ENCODE measurements at places on chromosomes 2 and 18.

GRCh38 chr2:241551998-241552737 is 6.4 kb upstream of the BOK start:
- DNase-seq: no peak

DNA sequence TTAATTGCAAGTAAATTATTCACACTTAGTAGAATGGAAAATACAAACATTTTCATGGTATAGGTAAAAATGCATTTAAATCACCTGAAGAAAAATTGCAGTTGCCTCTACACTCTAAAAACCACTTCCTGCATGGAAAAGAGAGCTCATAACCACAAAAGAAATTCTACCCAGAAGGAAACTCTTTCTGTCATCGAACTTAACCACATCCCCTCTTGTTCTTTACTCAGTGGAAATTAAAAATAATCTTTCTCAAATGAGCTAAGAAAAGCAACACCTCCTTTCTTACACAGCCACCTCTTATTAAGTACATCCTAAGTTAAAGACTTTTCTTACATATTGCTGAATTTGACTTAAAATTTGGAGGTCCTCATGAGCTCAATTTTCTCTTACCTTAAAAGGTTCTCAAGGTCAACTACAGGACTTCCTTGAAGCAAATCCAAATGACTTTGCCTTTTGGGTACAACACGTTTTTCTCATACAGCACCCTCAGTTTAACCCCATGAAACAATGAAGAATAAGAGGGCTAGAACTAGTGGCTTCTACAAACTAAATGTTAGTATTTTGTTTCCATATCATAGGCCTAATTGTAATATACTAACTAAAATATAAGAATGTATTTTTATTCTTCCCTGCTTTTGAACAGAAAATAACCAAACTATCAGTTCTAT is 109.1 kb upstream of the CRIM1 start:
- no peak for DNase-seq

GRCh38 chr2:168976034-168976654 is 55.0 kb downstream of the ABCB11 start:
- DNase-seq: peak; percentile 21

DNA sequence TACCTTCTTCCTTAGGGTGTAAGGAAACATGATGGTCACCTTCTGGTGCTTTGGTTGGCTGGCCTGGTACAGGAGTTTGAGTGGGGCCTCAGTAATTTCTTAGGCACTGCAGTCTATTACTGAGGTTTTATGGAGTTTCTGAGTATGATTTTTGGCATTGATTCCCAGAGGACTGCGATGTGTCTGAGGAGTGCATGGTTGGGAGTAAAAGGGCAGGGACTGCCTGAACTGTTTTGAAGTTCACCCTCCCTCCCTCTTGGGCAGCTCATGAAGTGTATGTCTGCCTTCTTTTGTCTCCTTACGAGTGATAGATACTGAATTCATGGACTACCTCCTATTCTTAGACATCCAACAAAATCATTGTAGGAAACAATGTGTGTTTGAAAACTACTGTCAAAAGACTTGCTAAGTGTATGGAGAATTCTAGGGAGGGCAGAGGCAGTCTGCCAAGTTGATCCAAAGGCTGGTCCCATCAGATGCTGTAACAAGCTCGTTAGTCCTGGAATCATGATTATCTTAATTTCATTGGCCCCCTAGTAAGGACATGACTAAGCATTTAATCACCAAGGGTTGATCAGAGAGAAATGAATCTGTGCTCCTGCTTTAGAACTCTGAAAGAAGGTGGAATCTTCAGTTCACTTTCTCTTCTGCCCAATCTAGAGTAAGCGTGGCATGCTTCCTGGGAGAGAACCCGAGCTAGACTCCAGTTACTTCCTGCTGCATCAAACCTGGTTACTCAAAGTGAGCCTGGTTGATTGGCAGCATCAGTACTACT is 26.5 kb downstream of the LYPD6B start:
- no peak for DNase-seq

GRCh38 chr2:30239308-30239985 is 8.1 kb downstream of the LBH start:
- peak; percentile 63 for DNase-seq

GRCh38 chr2:109460553-109461324 is 153.0 kb downstream of the SEPTIN10 start:
- DNase-seq: no peak

DNA sequence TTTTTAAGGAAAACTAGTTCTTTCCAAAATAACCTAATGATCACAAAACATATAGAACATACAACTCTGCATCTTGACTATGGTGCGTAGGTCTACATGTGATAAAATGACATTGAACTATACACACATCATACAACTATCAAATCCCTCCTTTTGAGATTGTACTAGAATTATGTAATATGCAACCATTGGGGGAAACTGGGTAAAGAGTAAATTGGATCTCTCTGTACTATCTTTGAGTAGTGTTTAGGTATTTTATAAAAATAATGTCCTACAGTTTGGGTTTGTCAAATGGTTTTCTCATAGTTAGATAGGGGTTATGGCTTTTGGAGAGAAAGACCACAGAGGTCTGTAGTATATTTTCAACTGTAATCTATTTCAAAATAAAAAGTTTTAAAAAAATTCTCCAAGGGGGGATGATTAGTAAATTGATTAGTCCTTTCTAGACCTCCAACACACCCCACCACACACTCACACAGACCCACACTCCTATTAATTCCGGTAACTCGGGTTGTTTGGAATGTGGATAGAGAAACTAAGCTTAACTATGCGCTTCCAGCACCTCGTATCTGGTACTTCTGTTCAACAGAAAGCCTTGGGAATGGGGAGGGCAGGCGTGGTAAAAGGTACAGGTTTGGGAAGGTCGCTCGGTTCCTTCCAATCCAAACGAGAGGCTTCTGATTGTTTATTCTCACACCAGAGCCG is 695 bp upstream of the BIRC6 start:
- DNase-seq: no peak

GRCh38 chr18:34031810-34032209 is 192.9 kb downstream of the NOL4 start:
- DNase-seq: no peak

DNA sequence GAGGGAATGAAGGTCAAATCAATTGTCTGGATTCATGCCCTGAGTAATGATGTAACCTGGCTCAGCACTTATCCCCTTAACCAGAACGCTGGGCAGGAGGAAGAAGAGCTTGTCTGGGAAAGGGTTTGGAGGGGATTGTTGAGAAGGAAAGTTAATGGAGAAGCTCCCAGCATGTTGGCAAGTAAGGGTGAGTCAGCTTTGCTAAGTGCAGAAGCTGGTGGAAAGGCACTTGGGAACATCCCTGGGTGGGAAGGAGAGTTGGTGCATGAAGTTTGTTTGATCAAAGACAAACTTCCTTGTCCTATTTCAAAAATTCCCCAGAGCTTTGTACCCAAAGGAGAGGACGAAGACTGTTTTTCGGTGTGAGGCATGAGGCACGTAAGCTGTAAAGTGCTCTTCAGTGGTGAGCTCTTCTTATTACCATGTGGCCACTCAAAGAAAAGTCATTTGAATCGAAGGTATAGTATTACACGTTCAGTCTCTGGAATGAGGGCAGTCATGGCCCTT is 17.6 kb upstream of the DAW1 start:
- DNase-seq: peak; percentile 60

DNA sequence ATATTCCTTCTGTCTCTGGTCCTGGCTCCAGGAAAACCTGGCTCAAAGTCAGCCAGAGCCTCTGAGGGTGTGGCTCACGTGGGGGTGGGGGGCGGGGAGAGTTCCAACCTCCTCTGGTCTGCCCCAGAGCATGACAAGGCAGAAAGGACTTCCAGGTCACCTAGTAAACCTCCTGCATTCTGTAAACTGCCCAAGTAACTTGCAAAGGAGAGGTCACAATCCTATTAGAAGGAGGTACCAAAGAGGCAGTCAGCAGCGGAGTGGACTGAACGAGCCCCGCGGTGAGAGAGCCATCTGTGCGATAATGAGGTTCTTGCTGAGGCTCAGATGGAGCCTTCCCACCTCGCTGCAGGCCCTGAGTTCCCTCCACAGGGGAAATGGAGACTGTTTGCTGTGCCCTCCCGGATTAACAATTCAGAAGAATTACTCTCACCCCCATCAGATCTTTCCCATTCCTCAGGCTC is 58.9 kb upstream of the GATA6 start:
- no peak for DNase-seq

- DNase-seq: peak; percentile 32
Measured at GRCh38 chr2:127155028-127155581, 48.2 kb upstream of the BIN1 start.

GRCh38 chr2:106976548-106976947 is 90.6 kb upstream of the ST6GAL2 start:
- no peak for DNase-seq

DNA sequence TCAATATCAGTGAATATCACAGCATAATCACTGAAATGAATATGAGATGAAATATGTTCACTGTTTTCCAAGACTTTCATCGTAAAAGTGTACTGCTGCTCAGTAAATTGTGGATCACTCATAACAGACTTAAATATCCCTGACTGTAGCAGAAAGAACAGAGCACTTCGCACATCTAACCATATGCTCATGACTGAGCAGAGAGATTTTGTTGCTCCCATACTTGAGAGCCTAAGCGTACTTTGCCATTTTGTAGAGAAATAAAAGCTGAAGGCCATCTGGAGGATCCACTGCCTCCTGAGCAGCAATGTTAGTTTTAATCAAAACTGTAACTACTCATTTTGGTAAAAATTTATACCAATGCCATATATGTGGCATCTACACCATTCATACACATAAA is 243.5 kb downstream of the STK39 start:
- no peak for DNase-seq

- no peak for DNase-seq
Measured at GRCh38 chr2:234308813-234309195, 188.1 kb downstream of the ARL4C start.

DNA sequence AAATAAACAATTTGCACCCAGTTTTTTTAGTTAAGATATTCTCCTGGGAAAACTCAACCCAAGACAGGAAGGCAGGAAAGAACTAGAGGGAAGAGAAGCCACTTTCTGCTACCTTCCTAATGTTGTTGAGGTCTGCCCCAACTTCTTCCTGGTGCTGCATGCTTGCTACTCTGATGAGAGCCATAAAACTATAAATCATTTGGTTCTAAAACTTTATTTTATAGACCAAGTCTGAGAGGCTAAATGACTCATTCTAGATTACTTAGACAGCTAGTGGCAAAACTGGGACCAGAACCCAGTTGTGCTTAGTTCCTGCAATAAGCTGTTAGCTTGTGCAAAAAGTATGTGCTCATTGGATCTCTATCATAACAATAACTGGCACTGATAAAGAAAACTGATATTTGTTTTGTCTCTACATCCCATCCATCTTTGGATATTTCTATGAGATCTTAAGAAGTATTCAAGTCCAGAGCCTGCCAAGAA is 344.9 kb upstream of the SLC14A2 start:
- no peak for DNase-seq

GRCh38 chr2:65129286-65129825 is 550 bp downstream of the RAB1A start:
- DNase-seq: peak; percentile 14

- DNase-seq: peak; percentile 98
Measured at GRCh38 chr2:112055730-112056625, 909 bp downstream of the TMEM87B start.

DNA sequence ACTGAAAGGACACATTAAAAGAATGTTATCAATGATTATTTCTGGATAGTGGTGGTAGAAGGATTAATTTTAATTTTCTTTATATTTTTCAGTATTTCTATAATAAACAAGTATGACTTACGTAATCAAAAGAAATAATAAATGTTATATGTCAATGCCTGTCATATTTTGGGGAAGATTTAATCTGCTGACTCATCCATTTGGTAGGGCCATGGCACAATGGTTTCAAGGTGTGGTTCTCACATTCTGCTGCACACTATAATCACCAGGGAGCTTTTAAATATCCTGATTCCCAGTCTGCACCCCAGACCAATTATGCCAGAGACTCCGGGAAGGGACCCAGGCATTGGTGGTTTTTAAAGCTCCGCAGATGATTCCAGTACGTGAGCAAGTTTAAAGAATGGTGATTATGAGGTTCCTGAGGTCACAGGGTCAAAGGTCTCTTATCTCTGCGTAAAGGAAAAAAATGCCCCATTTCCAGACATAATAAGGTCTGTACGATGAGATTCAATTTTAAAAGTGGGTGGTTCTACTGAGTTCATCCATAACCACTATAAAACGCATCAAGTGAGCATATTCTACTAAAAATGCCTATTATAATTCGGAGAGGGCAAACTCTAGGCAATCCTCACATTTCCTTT is 27.2 kb downstream of the WIPF1 start:
- no peak for DNase-seq

GRCh38 chr2:76288598-76288997 is 577.9 kb upstream of the GCFC2 start:
- DNase-seq: no peak

GRCh38 chr18:13488281-13488929 is 238.0 kb downstream of the FAM210A start:
- no peak for DNase-seq

GRCh38 chr2:192735447-192735846 is 540.7 kb upstream of the TMEFF2 start:
- DNase-seq: no peak

DNA sequence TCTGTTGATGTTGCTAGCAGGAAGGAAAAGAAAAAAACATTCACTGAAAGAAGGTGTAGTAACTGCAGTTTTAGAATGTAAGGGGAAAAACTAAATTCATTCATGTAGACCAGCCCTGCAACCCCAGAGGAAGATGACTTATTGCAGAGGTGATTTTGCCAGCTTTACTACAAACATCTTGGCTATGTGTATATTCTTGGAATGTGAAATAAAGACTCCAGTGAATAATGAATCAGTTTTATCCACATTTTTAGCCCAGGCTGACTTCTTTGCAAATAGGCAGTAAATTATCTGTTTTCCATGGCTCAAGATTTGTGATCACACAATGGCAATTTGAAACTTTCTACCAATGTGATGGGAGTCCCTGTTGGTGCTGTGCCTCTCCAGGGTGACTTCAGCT is 206.1 kb upstream of the SETBP1 start:
- DNase-seq: no peak

- peak; percentile 93 for DNase-seq
Measured at GRCh38 chr2:207239754-207240494, 74.2 kb upstream of the KLF7 start.

DNA sequence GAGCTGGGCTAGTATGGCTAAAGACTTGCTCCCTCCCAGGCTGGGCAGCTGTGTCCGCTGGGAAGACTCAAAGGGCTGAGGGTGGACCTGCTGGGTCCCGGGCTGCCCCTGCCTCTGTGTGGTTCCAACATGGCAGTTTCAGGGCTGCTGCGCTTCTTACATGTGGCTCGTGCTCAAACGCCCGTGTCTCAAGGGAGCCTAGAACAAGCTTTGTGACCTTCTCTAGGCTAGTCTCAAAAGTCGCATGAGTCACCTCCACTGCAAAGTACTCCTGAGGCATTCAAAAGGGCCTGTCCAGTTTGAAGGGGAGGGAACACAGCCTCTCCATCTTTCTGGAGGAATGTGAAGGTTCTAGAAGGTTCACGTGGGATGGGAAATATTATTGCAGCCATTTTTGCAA is 44.7 kb upstream of the RAB31 start:
- no peak for DNase-seq

GRCh38 chr2:82959727-82960126 is 1499.4 kb downstream of the SUCLG1 start:
- no peak for DNase-seq

- no peak for DNase-seq
Measured at GRCh38 chr2:239018271-239019182, 170.6 kb downstream of the TWIST2 start.

- no peak for DNase-seq
Measured at GRCh38 chr18:26806224-26806623, 59.3 kb downstream of the AQP4 start.
